Immature natural killer cell (primary cell): ENCODE measurements at places on chromosomes 16 and 17. TPM values are rescaled to one million over a fixed set of nuclear protein-coding genes. Genes with fewer than 3 reads are reported as not detected.

KRTAP4-3 gene
- polyA plus RNA-seq, result not detected

CCL7 gene
- not detected for polyA plus RNA-seq

TRIM16 gene
- 3.1 TPM for polyA plus RNA-seq

XAF1 gene
- polyA plus RNA-seq, result 39.2 TPM

PRSS22 gene
- polyA plus RNA-seq, result 0.23 TPM

OR1F1 gene
- not detected for polyA plus RNA-seq

TMEM231 gene
- not detected for polyA plus RNA-seq

ABCA10 gene
- not detected for polyA plus RNA-seq

ZACN gene
- 0.60 TPM for polyA plus RNA-seq
